Stimulated activated CD8-positive, alpha-beta memory T cell treated with anti-CD3 and anti-CD28 coated beads, Interleukin-4, amount 100 ng/mL, for 1 hour (primary cell): ENCODE measurements at places on chromosomes 2 and 18.

DNA sequence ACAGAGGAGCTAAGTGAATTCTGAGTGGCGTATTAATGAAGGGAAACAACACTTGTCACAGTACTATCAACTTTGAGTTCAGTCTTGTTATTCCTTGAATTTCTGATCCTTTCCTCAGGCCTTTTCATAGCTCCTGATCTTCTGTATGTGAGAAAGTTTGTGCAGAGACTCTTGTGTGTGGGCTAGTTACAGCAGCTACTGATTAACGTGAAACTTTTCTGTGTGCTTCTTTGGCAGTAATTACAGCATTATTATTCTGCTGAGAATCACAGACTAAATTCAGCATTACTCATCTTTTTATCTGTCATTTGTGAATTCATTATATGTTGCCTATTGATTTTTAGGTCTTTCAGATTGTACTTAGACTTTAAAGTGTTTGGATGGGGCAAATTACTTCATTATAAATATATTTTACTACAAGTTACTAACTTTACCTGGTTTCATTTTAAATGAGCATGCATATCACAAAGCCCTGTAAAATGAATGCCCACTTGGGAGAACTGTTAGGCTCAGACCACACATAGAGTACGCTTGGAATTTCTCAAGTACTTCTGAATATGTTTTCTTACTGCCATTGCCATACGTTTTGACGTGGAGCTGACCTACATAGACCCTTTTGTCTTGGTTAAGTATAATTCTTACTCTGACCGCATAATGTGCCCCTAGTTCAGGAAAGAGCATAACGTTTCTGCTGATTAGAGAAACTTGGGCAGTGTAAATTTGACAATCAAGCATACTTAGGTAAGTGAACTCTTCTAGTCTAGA lies 36.2 kb downstream of the CREB1 start:
- no peak for DNase-seq

GRCh38 chr2:64277101-64277849 lies 133.1 kb upstream of the PELI1 start:
- no peak for DNase-seq

DNA sequence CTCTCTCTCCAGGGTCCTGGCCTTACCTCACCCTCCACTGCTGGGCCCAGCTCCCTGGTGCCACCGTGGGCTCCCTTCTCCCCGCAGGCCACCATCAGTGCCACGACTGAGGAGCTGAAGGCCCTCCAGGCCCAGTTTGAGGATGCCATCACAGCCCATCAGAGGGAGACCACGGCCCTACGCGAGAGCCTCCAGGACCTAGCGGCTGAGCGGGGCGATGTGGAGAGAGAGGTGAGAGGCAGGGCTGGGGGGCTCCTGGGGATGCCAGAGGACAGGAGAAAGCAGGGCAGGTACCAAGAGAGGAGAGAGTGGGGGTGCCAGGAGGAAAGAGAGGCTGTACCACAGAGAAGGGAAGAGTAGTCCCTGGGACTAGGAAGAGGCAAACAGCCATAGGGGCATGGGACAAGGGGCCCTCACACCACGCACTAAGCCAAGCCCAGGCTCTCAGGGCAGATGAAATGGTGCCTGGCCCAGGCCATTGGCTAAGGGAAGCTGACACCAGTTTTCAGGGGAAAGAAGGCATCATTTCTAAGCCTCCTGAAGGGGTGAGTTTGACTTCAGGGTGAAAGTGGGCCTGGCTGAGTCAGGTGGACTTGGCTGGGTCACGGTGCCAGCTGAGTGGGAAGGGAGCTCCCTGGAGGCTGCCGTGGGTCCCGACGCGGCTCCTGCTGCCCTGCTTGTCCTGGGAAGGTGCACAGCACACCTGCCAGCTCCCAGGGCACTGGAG lies 39.0 kb upstream of the SNED1 start:
- DNase-seq: no peak

GRCh38 chr2:725468-725867 lies 48.3 kb upstream of the TMEM18 start:
- no peak for DNase-seq

DNA sequence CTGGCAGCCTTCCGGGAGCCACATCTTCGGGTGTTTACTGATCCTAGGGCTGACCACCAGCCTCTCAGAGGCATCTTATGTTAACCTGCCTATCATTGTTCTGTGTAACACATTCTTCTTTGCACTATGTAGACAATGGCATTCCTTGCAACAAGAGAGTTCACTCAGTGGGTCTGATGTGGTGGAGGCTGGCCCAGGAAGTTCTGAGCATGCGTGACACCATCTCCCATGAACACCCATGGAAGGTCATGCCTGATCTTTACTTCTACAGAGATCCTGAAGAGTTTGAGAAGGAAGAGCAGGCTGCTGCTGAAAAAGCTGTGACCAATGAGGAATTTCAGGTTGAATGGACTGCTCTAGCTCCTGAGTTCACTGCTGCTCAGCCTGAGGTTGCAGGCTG lies 15.3 kb upstream of the ALMS1 start:
- no peak for DNase-seq

DNA sequence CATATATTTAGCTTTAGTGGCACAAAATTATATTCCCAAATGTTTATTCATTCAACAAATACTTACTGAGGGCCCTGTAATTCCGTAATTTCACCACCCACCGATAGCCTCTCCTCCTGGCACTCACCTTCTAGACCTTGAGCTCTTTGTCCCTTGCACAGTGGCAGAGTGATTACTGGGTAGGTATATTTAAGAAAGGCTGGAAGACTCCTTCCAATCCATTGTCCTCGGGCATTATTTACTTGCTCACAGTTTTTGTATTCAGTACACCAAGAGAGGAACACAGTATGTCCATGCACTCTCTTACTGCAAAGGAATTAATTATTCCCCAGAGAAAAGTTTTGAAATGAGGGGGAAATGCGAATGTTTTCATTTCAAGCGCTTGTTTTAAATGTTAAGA lies 1.1 kb upstream of the CDCA7 start:
- no peak for DNase-seq

DNA sequence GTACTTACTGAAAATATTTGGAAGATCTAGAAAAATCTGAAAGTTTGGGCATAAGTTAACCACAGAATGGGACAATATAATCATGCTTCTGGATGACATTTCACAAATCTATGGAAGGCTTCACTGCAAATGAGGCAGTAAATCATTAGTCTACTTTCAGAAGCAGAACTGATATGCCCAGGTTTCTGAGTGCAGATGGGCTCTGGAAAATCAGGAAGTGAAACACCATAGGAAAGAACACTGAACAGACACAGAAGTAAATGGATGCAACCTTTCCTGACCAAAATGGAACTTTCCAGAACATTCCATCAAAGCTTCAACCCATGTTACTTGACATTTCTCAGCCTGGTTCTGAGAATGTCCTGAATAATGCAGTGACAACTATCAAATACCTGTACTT lies 55.1 kb downstream of the KCNG3 start:
- DNase-seq: no peak

- DNase-seq: no peak
Measured at GRCh38 chr18:10499230-10499629, 26.6 kb upstream of the NAPG start.

GRCh38 chr2:188345020-188345419 lies 53.3 kb downstream of the GULP1 start:
- DNase-seq: no peak

GRCh38 chr2:158142568-158143332 lies 41.1 kb downstream of the UPP2 start:
- no peak for DNase-seq

- no peak for DNase-seq
Measured at GRCh38 chr2:65413610-65414009, 18.8 kb downstream of the SPRED2 start.

DNA sequence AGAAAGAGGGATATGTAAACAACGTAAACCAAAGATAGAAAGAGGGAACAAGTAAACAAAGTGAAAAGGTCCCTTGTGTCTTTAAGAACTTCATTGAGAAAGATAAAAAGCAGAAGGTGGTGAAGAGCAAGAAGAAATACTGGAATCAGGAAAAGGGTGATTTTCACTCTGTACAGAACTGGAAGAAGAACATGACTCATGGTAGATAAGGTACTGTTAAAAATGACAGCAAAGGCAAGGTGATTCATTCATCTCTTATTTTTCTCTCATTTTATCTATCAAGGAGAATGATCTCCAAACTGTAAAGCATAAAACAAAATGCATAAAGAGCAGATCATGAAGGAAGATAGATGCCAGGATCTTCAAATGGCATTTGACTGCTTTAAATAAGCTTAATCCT lies 724.6 kb upstream of the CELF4 start:
- no peak for DNase-seq

DNA sequence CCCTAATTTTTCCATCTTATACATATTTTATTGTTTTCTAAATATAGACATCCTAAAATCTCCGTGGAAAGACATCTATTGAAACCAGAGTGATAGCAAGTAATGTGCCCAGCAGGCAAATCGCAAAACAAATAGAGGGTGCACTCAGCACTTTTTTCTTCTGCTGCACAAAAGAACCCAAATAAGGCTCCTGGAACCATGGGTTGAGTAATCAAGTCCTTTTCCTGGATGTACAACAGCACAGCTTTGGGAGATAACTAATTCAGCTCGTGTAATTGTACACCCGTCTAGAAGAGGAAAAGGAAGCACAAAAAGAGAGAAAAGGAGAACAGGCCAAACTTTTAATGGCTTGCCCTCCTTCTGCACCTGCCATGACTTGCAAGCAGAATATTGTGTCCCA lies 126.9 kb upstream of the TLK1 start:
- DNase-seq: no peak

DNA sequence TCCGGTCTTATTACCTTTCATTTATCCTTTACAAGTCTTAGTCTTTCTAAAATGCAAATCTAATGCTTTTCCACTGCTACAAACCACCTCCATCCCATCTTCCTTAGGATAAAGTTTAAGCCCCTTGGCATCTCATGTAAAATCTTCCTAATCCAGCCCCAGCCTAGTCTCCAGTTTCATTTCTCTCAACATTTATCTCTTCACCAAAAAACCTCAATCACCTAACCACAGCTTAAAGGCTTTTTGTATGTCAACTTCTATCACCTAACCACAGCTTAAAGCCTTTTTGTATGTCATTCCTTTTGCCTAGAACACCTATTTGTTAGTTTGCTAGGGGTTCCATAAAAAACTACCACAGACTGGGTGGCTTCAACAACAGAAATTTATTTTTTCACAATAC lies 4.2 kb downstream of the TRAK2 start:
- DNase-seq: no peak

DNA sequence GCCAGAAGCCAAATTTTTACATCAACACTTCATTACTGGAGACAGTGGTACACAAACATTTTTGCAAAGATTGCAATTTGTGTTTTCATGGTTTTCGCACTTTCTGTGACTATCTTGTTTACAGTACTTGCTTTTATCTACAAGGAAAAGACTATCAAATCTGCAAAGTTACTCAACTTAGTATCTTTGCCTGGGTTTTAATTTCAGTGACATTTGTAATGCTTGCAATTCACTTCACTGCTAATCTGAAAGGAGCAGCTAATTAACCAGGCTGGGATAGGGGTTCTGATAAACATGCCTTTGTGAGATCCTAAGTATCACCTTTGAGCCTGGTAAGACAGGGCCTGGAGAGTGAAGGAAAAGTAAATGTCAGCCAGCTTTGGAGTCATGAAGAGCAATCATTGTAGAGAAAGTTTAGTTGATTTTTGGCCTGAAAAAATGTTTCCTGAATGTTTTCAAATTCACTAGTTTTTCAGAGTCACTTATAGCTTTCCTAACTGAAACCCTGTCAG lies 194.2 kb downstream of the RIT2 start:
- DNase-seq: no peak

GRCh38 chr2:199818026-199818425 lies 33.0 kb downstream of the FTCDNL1 start:
- no peak for DNase-seq

DNA sequence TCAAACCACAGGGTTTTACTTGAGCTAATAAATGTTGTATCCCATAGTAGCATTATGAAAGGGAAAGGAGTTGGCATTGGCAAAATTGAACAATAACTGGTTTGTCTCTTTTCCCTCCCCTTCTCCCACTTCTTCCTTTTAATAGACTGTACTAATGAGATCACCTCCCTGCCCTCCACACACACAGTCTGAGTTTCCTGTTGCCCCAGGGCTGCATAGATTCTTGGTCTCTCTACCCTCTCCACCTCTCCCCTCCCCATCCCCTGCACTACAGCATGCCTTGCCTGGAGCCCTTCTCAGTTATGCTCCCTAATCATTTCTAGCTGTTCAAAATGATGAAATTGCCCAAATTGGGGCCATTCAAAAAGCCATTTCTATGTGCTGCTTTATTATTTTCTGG lies 37.2 kb upstream of the NEMP2 start:
- no peak for DNase-seq

DNA sequence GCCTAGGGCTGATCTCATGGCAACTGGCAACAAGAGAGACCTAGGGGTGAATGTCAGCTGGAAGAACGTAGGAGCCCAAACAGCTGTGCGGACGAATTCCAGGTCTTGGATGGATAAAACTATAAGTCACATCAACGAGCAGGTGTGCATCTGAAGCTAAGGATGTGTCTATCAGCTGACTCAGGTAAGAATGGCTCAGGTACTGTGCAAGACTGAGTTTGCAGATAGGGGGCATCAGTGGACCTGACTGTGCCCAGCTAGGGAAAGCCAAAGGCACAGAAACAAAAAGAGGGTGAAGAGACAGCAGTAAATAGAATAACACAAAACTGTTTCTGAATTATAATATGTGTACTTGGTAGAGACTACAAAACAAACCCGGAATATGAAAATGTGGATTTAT lies 357.3 kb downstream of the ZEB2 start:
- DNase-seq: no peak
